ENCODE measurements at places on chromosomes 2 and 18.

DNA sequence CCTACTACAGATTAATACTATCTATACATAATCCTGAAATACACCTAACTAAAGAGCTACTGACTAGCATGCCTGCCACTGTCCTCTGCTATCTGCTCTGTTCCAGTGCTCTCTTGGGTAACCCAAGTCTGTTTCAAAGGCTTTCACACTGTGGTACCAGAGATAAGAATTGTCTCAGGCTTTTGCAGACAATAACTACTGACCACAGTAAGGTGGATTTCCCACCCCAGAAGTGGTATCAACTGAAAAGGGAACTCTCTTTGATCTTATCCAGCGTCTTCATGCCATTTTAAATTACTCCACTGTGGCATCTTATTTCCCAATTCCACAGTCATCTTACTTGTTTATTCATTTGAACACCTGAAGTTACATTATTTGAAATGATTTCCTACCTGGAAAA, 190.2 kb downstream of the IKZF2 start:
- peak; percentile 94 for DNase-seq

- DNase-seq: peak; percentile 60
These were observed 24.5 kb upstream of the LPIN2 start for GRCh38 chr18:3037423-3037915.

DNA sequence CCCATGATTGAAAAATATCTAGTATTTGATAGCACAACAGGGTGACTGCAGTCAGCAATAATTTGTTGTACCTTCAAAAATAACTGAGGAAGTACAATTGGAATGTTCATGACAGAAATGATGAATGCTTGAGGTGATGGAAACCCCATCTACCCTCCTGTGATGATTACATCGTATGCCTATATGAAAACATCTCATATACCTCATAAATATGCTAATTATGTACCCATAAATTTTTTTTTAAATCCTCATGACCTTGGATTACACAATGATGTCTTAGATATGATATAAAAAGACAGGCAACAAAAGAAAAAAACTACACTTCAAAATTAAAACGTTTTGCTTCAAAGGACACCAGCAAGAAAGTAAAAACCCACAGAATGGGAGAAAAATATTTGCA, 1.4 kb upstream of the POLR1B start:
- DNase-seq: no peak

DNA sequence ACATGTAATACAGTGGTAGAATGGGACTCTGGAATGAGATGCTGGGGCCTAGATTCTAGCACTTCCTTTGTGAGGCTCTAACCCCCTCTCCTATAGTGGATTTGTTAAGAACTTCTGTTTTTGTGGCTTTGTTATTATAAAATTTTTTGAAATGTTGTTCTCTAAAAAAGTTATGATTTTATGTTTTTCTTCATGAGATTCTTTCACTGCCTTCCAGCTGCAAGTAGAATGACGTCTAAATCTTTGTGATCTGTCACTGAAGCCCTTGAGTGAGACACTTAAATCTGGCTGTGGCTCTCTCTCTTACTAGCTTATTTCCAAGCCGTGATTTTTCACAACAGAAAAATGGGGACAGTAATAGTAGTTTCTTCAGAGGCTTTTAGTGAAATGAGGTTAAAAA, 1.6 kb downstream of the CASP8 start:
- no peak for DNase-seq

DNA sequence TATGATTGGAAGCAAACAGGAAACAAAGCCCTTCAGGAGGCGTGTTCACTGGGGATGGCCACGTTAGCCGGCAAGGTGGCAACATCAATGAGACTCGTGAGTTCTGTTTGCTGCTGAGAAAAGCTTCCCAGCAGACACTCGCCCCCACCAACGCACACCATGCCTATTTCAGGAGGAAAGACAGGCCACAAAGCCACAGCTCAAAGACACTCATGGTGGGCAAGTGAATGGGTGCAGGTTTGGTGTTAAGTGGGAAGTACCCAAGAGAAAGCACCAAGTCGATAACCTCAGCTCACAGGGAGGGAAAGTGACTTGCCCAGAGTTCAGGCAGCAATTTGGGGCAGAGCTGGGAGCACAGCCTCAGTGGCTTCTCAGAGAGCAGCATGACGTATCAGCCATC, 10.5 kb upstream of the MTERF4 start:
- DNase-seq: no peak

DNA sequence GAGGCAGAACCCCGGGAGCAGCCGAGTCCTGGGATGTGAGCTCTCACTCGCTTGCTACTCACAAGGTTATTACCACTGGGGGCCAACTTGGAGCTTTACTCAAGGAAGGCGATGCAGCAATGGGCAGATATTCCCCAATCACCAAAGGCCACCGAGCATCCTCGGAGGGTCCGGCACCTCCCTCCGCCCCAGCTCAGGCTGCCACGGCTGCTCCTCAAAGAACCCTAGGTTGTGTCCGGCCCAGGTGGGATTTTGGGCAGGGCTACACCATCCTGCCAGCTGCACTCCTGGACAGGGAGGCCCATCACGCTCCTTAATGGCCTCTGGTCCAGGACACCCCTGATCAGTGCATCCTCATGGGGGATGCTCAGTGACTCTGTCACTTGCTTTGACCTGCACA, 24.8 kb downstream of the FBLN7 start:
- DNase-seq: no peak
